Glutamatergic neuron (in vitro differentiated cells): ENCODE measurements at places on chromosomes 2 and 18. TPM values are rescaled to one million over a fixed set of nuclear protein-coding genes. Genes with fewer than 3 reads are reported as not detected.

GRCh38 chr2:127647242-127648190 lies 1.6 kb downstream of the GPR17 start:
- no peaks in the 10 kb centered on the region for H3K36me3 ChIP-seq
- peaks cover 4% of the 10 kb centered on the region for H3K27me3 ChIP-seq
- H3K4me3 ChIP-seq = no peak overlapping the region
- no peak overlapping the region for H3K27ac ChIP-seq

- no peaks in the 10 kb centered on the region for H3K4me1 ChIP-seq
- H3K27me3 ChIP-seq = peaks cover 2% of the 10 kb centered on the region
- H3K36me3 ChIP-seq = peaks cover 8% of the 10 kb centered on the region
- no peak overlapping the region for H3K4me3 ChIP-seq
- DNase-seq = no peak
Observed at GRCh38 chr2:7758073-7758759, 841.0 kb downstream of the RNF144A start.

Gene BUB1
- total RNA-seq = 10.0 TPM

DNA sequence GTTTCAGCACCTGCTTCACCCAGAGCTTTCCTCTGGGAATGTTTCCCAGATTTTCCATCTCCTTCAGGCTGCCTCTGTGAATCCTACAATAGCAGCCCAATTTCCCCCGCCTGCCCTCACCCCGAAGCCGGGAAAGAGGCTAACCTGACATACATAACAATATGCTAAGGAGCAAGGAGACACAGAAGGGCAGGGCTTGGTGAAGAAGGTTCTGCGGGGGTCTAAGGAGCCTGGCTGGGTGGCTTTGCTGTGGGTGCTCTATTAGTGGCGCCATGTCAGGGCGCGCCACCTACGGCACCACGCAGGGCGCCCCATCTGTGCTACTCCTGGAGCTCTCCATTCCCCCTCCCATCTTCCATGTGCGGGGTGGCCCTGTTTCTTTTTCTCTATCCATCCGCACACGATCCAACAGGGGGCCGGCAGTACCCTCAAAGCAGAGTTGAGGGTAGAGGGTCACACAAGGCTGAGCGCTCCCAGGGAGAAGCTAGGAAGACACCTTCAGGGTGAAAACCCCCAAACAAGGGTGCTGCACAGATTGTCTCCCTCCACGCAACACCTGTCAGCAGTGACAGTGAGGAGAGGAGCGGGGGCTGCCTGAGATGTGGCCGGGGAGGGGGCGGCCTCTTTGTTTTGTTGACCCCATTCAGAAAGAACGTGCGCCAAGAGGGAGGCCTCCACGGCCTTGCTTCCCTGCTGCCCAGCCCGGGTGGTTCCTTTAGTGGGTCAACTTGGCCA lies 101.4 kb downstream of the PDCL3 start:
- no peak overlapping the region for H3K27ac ChIP-seq
- H3K27me3 ChIP-seq = no peaks in the 10 kb centered on the region

DNA sequence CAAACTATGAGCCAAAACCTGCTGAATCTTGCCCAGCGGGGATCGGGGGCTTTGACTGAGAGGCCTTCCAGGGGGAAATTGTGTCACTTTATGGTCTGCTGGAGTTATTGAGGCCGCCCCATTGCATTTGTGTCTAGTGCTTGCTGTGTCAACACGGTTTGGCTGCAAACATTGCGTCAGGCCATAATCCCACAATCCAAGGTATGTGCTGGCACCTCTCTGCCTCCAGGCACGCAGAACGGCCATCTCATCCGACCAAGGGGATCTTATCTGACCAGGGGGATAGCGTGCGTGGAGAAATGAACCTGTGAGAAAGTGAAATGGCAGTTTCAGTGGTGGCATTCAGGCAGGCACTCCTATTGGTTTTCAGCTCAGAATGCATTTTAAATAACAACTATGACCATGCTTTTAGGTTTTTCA lies 18.1 kb upstream of the LYPD6B start:
- peaks cover 12% of the 10 kb centered on the region for H3K27me3 ChIP-seq
- no peak for DNase-seq

GRCh38 chr18:58887613-58887963 lies 22.9 kb downstream of the ZNF532 start:
- H3K4me1 ChIP-seq = peaks cover 16% of the 10 kb centered on the region
- peak overlapping the region; percentile 71 for H3K27ac ChIP-seq
- H3K4me3 ChIP-seq = peak overlapping the region; percentile 28
- H3K36me3 ChIP-seq = no peaks in the 10 kb centered on the region

DNA sequence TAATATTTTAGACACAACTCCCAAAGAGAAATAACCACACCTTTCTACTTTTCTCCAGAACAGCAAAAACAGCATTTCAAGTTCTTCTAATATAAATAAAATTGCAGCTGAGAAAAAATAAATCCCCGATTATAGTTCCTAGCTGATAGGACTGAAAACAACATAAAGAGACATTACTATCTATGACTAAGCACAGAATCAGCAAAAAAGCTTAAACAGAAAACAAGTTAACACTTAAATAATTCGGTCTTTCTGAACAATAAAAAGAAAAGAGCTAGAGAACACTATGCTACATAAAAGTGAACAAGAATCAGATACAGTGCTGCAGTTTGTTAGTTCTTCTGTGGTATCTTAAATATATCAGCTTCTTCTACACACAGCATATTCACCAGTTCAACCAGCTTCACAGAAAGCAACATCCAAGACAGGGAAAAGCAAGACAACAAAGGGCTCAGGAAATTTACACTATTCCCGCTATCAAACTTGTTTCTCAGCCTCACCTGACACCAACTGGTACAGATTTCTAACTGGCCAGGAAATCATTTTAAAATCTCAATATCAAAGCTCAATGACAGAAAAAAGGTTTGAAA lies 28.6 kb downstream of the FEZ2 start:
- H3K27ac ChIP-seq = no peak overlapping the region
- H3K4me3 ChIP-seq = no peak overlapping the region
- peaks cover 2% of the 10 kb centered on the region for H3K27me3 ChIP-seq

DNA sequence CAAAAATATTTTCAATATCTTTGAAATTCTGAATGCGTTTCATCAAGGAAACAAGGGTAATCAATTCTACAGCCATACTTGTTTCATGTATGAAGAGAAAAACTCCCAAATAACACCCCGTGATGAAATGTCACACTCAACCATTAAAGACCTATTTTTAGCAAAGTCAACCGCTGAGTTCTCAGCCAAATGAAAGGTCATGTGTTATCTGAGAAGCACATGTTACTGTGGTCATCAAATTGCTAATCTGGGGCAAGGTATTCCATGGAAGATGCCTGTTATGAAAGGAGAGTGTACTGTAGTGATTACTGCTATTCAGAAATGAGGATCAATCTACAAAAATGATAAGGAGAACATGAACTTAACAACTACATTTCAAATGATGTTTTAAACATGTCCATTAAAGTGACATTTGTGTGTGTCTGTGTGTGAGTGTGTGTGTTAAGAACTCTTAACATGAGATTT lies 126.7 kb downstream of the BCL2 start:
- peak overlapping the region; percentile 41 for H3K27ac ChIP-seq
- H3K4me1 ChIP-seq = peaks cover 6% of the 10 kb centered on the region
- DNase-seq = no peak
- H3K27me3 ChIP-seq = no peaks in the 10 kb centered on the region
- no peak overlapping the region for H3K4me3 ChIP-seq

DNA sequence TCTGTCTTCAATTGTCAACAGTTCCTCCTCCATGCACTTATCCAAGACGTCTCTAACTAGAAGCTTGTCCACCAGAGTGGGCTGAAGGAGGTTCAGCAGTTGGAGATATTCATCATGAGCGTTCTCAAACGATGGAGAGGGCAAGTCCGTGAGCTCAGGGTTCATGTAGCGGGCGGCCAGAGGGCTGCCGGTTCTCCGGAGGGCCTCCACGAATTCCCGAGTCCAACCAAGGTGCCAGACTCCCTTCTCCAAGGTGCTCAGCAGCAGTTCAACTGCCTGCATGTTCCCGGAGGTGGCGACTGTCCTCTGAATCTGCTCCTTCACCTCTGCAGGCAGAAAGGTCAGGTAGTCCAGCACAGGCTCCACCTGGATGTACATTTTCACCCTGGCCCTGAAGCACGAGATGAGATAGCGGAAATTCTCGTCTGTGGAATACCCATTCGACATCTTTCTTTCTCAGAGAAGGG lies 590 bp downstream of the IFIH1 start:
- H3K36me3 ChIP-seq = no peaks in the 10 kb centered on the region
- DNase-seq = no peak
- H3K4me3 ChIP-seq = peak overlapping the region; percentile 65

DNA sequence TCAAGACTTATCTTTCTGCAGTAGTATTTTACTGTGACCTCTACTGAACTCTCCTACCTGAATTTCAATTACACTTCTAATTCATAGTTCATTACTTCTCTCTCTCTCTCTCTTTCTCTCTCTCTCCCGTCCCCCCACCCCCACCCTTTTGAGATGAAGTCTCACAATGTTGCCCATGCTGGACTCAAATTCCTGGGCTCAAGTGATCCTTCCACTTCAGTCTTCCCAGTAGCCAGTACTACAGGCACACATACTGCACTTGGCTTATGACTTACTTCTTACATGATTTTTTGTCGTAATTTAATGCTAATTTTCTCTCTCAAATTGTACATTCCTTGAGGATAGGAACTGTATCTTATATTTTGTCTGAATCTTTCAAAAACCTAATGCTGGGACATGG lies 6.0 kb upstream of the HIBCH start:
- H3K36me3 ChIP-seq = no peaks in the 10 kb centered on the region
- peaks cover 6% of the 10 kb centered on the region for H3K4me1 ChIP-seq
- H3K4me3 ChIP-seq = no peak overlapping the region
- no peak overlapping the region for H3K27ac ChIP-seq
- DNase-seq = no peak

GRCh38 chr2:100924520-100925451 lies 77.3 kb upstream of the RPL31 start:
- H3K36me3 ChIP-seq = no peaks in the 10 kb centered on the region
- no peak for DNase-seq
- H3K27me3 ChIP-seq = no peaks in the 10 kb centered on the region
- H3K27ac ChIP-seq = no peak overlapping the region
- no peaks in the 10 kb centered on the region for H3K4me1 ChIP-seq
- no peak overlapping the region for H3K4me3 ChIP-seq

GRCh38 chr2:12714391-12715221 lies 2.1 kb upstream of the TRIB2 start:
- H3K36me3 ChIP-seq = peaks cover 5% of the 10 kb centered on the region
- peak overlapping the region; percentile 21 for H3K4me3 ChIP-seq
- H3K27ac ChIP-seq = no peak overlapping the region
- peaks cover 20% of the 10 kb centered on the region for H3K27me3 ChIP-seq

GRCh38 chr18:25314838-25315190 lies 37.2 kb downstream of the ZNF521 start:
- no peak for DNase-seq
- H3K27me3 ChIP-seq = no peaks in the 10 kb centered on the region
- peaks cover 2% of the 10 kb centered on the region for H3K4me1 ChIP-seq
- H3K4me3 ChIP-seq = no peak overlapping the region

- H3K27ac ChIP-seq = no peak overlapping the region
- peaks cover 11% of the 10 kb centered on the region for H3K4me1 ChIP-seq
- peaks cover 20% of the 10 kb centered on the region for H3K36me3 ChIP-seq
- H3K27me3 ChIP-seq = peaks cover 7% of the 10 kb centered on the region
Observed at GRCh38 chr2:137185378-137186078, 420.2 kb downstream of the THSD7B start.
